ENCODE measurements at places on chromosomes 6 and 20. TPM values are rescaled to one million over a fixed set of nuclear protein-coding genes. Genes with fewer than 3 reads are reported as not detected.

GRCh38 chr20:34872622-34873224, at the start of gene GGT7:
TSS of gene GGT7 (minus strand) at chr20:34872856. CDS start at chr20:34872815, 41 bp downstream.
- H3K36me3 ChIP-seq, result no peaks in the 10 kb centered on the region
- peak within 1 kb of the TSS; percentile 75 for H3K4me3 ChIP-seq
- no peaks in the 10 kb centered on the region for H3K27me3 ChIP-seq
- DNase-seq, result peak; percentile 83
- H3K27ac ChIP-seq, result no peak within 1 kb of the TSS
- peaks cover 33% of the 10 kb centered on the region for H3K4me1 ChIP-seq

The RIPPLY2 gene
- not detected for total RNA-seq

DNA sequence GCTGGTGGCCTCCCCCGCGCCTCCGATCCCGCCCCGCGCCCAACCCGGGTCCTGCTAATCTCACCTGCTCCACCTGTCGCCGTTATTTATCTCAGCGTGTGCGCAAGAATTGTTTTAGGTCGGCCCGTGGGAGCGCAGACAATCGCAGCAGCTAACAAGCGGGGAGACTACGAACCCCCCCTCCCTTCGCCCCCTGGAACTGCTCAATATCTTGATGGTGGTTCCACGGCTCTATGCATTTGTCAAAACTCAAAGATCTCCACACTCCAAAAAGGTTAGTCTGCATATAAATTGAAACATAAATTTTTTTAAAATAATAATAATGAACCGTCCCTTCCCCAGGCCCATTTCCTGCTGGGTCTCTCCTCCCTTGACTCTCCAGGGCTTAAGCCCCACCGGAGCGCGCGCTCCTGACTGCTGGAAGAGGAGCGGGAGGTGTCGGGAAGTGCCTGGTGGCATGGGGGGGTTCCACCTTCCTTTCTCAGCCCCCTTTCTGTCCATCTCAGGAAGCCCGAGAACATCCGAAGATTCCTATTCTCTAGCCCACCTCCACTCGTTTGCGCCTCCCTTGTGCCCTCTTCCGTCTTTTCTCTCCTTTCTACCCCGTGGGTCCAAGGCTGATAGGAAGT, 1.6 kb upstream of the MDGA1 start:
- H3K4me1 ChIP-seq, result peaks cover 22% of the 10 kb centered on the region
- no peaks in the 10 kb centered on the region for H3K36me3 ChIP-seq
- no peak overlapping the region for H3K27ac ChIP-seq
- DNase-seq, result no peak
- H3K27me3 ChIP-seq, result peaks cover 64% of the 10 kb centered on the region

GRCh38 chr20:33933469-33933909, 60.2 kb upstream of the RALY start:
- no peaks in the 10 kb centered on the region for H3K4me1 ChIP-seq
- peaks cover 2% of the 10 kb centered on the region for H3K27me3 ChIP-seq
- H3K4me3 ChIP-seq, result no peak overlapping the region
- no peaks in the 10 kb centered on the region for H3K36me3 ChIP-seq
- DNase-seq, result no peak

GRCh38 chr20:25364180-25364788, 26.4 kb downstream of the ABHD12 start:
- DNase-seq, result no peak
- H3K4me1 ChIP-seq, result peaks cover 17% of the 10 kb centered on the region
- H3K27ac ChIP-seq, result peak overlapping the region; percentile 50
- peaks cover 26% of the 10 kb centered on the region for H3K36me3 ChIP-seq
- no peak overlapping the region for H3K4me3 ChIP-seq

GRCh38 chr6:38813041-38813823, 98.1 kb downstream of the DNAH8 start:
- no peak for DNase-seq
- peaks cover 21% of the 10 kb centered on the region for H3K27me3 ChIP-seq
- H3K4me1 ChIP-seq, result peaks cover 8% of the 10 kb centered on the region
- no peaks in the 10 kb centered on the region for H3K36me3 ChIP-seq
- no peak overlapping the region for H3K4me3 ChIP-seq

GRCh38 chr6:80454197-80454596, 347.7 kb downstream of the BCKDHB start:
- no peak for DNase-seq
- H3K36me3 ChIP-seq, result peaks cover 3% of the 10 kb centered on the region
- peaks cover 2% of the 10 kb centered on the region for H3K4me1 ChIP-seq
- H3K27ac ChIP-seq, result no peak overlapping the region

- H3K4me1 ChIP-seq, result peaks cover 68% of the 10 kb centered on the region
- H3K27me3 ChIP-seq, result peaks cover 65% of the 10 kb centered on the region
- peak overlapping the region; percentile 30 for H3K4me3 ChIP-seq
- H3K36me3 ChIP-seq, result no peaks in the 10 kb centered on the region
- peak overlapping the region; percentile 21 for H3K27ac ChIP-seq
- DNase-seq, result no peak
Observed at GRCh38 chr6:1619673-1620503, 10.2 kb downstream of the FOXC1 start.

GRCh38 chr6:44214307-44214706, 2.4 kb upstream of the MYMX start:
- H3K36me3 ChIP-seq, result no peaks in the 10 kb centered on the region
- peaks cover 13% of the 10 kb centered on the region for H3K4me1 ChIP-seq
- no peak for DNase-seq
- H3K27ac ChIP-seq, result no peak overlapping the region

DNA sequence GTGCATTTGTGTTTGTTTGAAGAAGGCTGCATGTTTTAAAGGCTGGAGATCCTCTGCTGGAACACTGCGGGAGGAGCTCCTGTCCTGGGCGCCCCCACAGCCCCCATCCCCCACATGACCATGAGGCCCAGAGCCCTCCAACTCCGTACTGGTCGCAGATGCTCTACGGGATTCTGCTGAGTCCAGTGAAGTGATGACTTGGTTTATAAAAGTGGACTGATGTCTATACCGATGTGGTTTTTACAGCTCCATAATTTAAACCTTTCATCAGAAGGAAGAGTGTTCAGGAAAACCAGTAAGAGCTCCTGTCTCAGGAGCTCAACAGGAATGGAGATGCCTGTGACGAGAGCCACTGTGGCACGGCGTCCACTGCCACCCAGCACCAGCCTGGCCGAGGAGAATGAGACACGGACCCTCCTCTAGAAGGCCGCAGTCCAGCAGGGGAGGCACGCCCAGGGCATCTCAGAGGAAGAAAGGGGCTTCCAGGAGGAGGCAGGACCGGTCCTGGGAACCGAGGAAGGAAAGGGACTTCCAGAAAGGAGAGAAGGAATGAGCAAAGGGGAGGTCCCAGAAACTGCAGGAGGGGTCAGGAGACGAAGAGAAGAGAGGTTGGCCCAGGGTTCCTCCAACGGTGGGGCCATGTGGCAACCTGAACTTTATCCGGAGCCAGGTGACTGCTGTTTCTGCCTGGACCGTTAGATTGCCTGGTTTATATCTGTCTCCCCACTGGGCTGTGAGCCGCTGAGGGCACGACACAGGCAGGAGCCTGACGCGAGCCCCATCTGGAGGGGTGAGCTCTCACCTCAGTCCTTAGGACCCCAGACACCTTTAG, 26.9 kb downstream of the BFSP1 start:
- H3K4me3 ChIP-seq, result peak overlapping the region; percentile 75
- no peaks in the 10 kb centered on the region for H3K36me3 ChIP-seq
- H3K27ac ChIP-seq, result no peak overlapping the region
- H3K27me3 ChIP-seq, result no peaks in the 10 kb centered on the region
- peaks cover 7% of the 10 kb centered on the region for H3K4me1 ChIP-seq

GRCh38 chr20:59568509-59569024, 35.8 kb upstream of the PHACTR3 start:
- H3K4me1 ChIP-seq, result peaks cover 4% of the 10 kb centered on the region
- H3K27ac ChIP-seq, result no peak overlapping the region
- peaks cover 42% of the 10 kb centered on the region for H3K27me3 ChIP-seq
- no peak overlapping the region for H3K4me3 ChIP-seq
- H3K36me3 ChIP-seq, result no peaks in the 10 kb centered on the region

GRCh38 chr6:79947191-79948186, at the start of gene ELOVL4:
TSS of gene ELOVL4 (minus strand) at chr6:79947553. CDS start at chr6:79947279, 274 bp downstream.
- peak within 1 kb of the TSS; percentile 74 for H3K27ac ChIP-seq
- DNase-seq, result peak; percentile 74

DNA sequence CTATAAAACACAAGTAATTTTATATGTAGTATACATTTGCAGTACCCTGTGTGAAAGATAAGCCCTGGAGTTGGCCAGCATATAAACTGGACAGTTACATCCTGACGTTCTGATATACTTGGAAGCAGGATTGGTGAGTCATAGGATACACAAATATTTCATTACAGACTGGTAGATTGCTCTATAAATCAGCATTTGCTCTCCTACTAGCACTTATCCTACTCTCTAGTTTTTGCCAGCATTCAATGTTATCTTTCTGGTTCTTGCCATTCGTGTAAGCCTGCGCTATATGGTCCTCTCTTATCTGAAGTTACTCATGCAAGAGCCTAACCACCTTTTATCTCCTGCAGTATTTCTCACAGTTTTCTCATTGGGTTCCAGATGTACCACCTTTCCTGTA, 680.2 kb upstream of the MMS22L start:
- no peak overlapping the region for H3K4me3 ChIP-seq
- H3K27ac ChIP-seq, result no peak overlapping the region
- no peak for DNase-seq
- no peaks in the 10 kb centered on the region for H3K4me1 ChIP-seq
- H3K36me3 ChIP-seq, result no peaks in the 10 kb centered on the region
- H3K27me3 ChIP-seq, result no peaks in the 10 kb centered on the region

DNA sequence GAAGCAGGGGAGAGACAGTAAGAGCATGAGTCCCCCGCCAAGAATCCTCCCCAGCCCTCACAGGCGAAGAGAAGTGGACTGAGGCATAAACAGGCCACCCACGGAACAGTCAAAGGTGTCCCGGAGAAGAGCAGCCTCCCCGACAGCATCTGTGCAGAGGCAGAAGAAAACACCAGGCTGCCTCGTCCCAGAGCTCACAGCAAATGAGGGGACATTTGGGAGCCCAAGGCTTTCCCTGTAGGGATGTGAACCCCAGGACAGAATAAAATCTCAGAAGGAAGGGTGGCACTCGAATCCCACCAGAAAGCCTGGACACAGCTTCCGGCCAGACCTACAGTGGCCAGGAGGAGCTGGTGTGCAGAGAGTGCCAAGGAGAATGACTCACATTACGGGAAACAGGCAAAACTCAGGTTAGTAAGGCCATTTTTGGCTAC, 90.4 kb downstream of the DLL1 start:
- no peaks in the 10 kb centered on the region for H3K27me3 ChIP-seq
- H3K4me3 ChIP-seq, result no peak overlapping the region
- H3K4me1 ChIP-seq, result peaks cover 5% of the 10 kb centered on the region
- peak; percentile 16 for DNase-seq
- H3K36me3 ChIP-seq, result peaks cover 3% of the 10 kb centered on the region
- H3K27ac ChIP-seq, result no peak overlapping the region

GRCh38 chr6:100455230-100456124, 9.2 kb downstream of the SIM1 start:
- peaks cover 6% of the 10 kb centered on the region for H3K4me1 ChIP-seq
- H3K36me3 ChIP-seq, result no peaks in the 10 kb centered on the region
- H3K4me3 ChIP-seq, result no peak overlapping the region
- H3K27me3 ChIP-seq, result peaks cover 2% of the 10 kb centered on the region

The SPACA1 gene
- total RNA-seq, result not detected

- no peaks in the 10 kb centered on the region for H3K36me3 ChIP-seq
- no peak overlapping the region for H3K4me3 ChIP-seq
- no peak for DNase-seq
- H3K4me1 ChIP-seq, result no peaks in the 10 kb centered on the region
Observed at GRCh38 chr20:1579488-1579887, 22.0 kb upstream of the SIRPD start.

The NHSL1 gene
- total RNA-seq, result 73.6 TPM

DNA sequence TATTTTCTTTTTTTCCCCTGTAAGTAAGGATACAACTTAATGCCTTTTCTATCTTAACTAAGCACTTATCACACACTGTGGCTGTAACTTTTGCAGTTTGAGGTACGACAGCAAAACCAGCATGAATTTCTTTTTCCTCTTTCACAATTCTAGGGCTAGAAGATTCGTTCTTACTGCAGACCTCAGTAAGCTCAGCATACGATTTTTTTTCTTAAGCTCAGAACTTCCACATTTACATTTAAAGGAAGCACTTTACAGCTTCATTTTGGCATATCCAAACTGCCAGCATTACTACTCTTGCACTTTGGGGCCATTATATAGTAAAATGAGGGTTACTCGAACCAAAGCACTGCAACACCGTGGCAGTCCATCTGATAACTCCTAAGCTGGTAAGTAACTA, 889 bp upstream of the CHMP4B start:
- no peak overlapping the region for H3K4me3 ChIP-seq
- no peaks in the 10 kb centered on the region for H3K27me3 ChIP-seq
- peaks cover 3% of the 10 kb centered on the region for H3K36me3 ChIP-seq

- no peak overlapping the region for H3K4me3 ChIP-seq
- H3K4me1 ChIP-seq, result no peaks in the 10 kb centered on the region
- H3K27me3 ChIP-seq, result no peaks in the 10 kb centered on the region
- H3K36me3 ChIP-seq, result no peaks in the 10 kb centered on the region
Observed at GRCh38 chr6:151690303-151690702, 117.2 kb upstream of the ESR1 start.

The FGD2 gene
- total RNA-seq, result not detected

- H3K27me3 ChIP-seq, result no peaks in the 10 kb centered on the region
- DNase-seq, result no peak
- no peak overlapping the region for H3K27ac ChIP-seq
- H3K36me3 ChIP-seq, result no peaks in the 10 kb centered on the region
Observed at GRCh38 chr6:56065408-56065807, 182.0 kb downstream of the COL21A1 start.

- no peaks in the 10 kb centered on the region for H3K36me3 ChIP-seq
- no peak for DNase-seq
Observed at GRCh38 chr6:84767526-84768201, 3.3 kb upstream of the TBX18 start.

The PRL gene
- 0.23 TPM for total RNA-seq

The SYCP2L gene
- 16.6 TPM for total RNA-seq

The THBS2 gene
- 20.4 TPM for total RNA-seq

DNA sequence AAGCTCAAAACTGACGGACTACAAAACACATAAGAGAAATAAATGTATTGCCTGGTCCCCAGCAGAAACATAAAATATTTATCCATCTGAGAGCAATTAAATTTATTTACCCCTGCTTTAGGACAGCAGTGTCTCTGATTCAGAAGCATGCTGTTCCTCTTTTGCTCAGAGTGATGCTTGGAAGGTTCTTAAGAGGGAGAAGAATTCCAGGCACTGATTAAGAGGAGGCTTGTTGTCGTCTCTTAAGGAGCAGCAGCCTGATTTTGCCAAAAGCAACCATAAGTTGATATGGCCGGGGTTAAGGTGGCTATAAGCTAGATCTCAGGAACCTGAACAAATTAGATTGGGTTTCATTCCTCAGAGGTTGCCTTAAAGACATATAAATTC, 25.8 kb downstream of the CAP2 start:
- H3K4me3 ChIP-seq, result no peak overlapping the region
- H3K27me3 ChIP-seq, result no peaks in the 10 kb centered on the region
- peaks cover 25% of the 10 kb centered on the region for H3K4me1 ChIP-seq
- DNase-seq, result no peak
- H3K27ac ChIP-seq, result no peak overlapping the region

GRCh38 chr6:71033171-71033570, 76.3 kb upstream of the B3GAT2 start:
- no peak for DNase-seq
- H3K4me1 ChIP-seq, result no peaks in the 10 kb centered on the region
- no peaks in the 10 kb centered on the region for H3K36me3 ChIP-seq
- no peaks in the 10 kb centered on the region for H3K27me3 ChIP-seq
- H3K4me3 ChIP-seq, result no peak overlapping the region

All from mesothelial cell of epicardium (in vitro differentiated cells).